ENCODE measurements at places on chromosomes 16 and 17. TPM values are rescaled to one million over a fixed set of nuclear protein-coding genes. Genes with fewer than 3 reads are reported as not detected.

DNA sequence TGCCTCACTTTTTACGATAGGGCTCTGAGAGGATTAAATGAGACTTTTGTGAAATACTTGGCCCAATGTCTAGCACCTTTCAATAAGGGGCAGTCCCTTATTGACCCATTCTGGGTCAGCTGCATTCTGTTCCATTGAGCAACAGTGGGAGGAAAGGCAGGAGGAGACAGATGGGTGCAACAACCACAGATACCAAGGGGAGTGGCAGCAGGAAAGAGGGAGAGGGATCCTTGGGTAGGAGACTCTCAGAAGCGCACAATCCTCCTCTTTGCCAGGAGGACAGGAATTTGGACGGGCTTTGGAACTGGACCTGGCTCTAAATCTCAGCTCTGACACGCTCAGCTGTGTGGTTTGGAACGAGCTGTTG lies 3.5 kb downstream of the PIPOX start:
- no peak for DNase-seq

GRCh38 chr17:41428591-41429291 lies 4.4 kb upstream of the KRT37 start:
- no peak for DNase-seq

DNA sequence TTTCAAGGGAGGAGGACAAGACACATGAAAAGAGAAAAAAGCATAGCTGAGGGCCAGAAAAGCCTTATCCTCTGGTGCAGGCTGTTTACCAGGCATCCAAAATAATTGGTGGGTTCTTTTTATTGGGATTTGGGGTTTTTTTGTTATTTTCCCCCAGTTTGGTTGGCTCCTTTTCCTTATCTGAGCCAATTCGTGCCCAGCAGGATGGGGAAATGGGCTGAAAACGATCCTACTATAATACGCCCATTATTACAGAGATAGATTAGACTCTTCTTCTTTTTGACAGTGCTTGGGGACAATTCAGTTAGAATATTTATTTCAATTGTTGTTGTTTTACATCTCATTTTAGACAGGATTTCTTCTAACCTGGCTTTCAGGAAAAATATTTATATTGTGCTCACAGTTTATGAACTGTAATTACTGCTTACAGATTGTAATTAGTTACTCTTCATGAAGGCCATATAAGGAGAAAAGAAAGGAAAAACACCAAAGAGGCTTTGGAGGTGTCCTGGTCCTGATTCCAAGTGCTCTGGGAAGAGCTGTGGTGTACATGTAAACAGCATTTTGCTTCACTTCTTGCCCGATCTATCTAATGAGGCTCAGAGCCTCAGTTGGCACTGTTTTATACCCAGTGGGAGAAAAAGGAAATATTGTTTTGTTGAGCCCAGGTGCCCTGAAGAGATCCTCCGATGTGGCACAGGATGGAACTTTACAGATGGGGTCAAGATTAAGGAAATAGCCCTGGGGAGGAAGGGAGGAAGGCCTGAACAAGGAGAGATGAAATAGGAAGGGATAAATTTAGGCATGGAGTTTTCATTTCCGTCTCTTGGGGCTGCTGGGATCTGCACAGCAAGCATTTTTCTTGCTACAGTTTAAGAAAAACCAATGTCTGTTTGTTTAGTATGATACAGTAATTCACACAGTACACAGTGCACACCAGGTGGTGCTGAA lies 611 bp upstream of the ANKRD40 start:
- no peak for DNase-seq

GRCh38 chr16:78290395-78290794 lies 190.9 kb downstream of the WWOX start:
- no peak for DNase-seq

- DNase-seq, result no peak
Observed at GRCh38 chr17:18181358-18181757, 2.3 kb upstream of the ALKBH5 start.

DNA sequence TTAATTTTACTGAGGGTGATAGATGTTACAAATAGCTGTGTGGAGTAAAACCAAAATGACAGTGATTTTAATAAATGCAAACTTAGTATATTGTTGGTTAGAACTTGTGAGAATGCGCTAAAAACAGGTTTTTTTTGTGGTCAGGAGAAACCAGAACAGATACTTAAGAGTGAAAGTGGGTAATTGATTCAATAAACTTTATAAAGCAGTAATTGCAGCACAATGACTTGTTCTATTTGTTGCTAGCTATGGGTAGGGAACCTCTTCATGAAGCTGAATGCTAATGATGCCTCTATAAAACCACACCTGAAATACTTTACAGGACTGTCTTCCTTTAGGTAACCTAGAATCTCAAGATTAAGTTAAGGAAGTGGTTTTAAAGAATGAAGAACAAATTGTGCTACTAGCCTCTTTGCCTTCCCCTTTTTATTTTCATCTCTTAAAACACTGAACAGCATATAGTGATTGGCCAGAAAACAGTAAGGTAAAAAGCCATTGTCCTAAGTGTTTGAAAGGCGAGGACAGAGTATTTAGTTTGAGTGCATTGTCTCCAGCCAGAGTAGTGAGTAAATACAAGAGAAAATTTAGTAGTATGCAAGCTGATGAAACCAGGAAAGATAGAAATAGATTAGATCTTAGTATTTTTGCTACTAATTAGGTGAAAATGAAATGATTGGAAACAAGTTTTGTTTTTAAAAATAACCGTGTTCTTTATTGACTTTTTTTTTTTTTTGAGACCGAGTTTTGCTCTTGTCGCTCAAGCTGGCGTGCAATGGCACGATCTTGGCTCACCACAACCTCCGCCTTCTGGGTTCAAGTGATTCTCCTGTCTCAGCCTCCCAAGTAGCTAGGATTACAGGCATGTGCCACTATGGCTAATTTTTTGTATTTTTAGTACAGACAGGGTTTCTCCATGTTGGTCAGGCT lies 6.0 kb downstream of the GGNBP2 start:
- no peak for DNase-seq

DNA sequence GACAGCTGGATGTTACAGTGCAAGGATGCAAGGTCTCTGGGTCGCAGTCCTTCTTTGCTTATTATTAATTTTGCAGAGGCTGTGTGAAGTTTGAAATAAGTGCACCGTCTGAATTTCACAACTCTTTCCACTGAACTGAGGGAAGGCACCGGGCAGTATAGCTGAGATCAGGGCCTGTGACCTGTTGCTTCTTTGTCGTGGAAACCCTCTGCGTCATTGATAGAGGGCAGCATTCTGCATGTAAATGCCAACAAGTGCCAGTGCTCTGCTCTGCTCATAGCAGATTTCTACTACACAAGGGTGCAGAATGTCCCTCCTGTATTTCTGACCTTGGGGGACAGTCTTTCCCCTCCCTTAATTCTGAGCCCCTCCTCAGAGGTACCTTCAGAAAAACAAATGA lies 26.0 kb downstream of the CD300LF start:
- DNase-seq, result no peak

GRCh38 chr17:73210002-73210678 lies 17.3 kb downstream of the COG1 start:
- no peak for DNase-seq

DNA sequence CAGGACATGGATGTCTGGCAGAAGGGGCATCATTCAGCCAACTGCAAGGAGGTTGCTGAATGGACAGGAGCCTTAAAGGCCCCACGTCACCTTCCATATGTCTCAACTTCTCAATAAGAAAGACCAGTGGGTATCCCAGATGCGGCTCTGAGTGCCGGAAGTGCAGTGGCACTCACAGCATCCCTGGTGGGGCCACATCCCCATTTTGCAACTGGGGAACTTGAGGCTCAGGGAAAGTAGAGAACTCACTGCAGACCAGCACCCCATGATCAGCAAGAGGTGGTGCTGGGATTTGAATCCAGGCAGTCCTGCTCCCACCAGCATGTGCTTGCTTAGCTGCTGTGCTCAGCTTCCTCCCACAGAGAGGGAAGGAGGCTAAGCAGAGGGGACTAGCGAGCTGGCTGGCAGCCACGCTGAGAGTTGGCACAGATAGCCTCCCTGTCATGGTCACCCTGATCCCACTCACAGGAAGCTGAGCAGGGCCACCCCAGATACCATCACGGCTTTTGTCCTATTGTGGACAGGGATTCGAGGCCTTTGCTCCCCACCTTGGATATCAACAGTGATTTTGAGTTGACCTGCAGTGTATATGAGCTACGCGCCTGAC lies 294.2 kb upstream of the FOXF1 start:
- no peak for DNase-seq

- DNase-seq, result no peak
Observed at GRCh38 chr17:69961501-69962145, 113.4 kb upstream of the KCNJ16 start.

DNA sequence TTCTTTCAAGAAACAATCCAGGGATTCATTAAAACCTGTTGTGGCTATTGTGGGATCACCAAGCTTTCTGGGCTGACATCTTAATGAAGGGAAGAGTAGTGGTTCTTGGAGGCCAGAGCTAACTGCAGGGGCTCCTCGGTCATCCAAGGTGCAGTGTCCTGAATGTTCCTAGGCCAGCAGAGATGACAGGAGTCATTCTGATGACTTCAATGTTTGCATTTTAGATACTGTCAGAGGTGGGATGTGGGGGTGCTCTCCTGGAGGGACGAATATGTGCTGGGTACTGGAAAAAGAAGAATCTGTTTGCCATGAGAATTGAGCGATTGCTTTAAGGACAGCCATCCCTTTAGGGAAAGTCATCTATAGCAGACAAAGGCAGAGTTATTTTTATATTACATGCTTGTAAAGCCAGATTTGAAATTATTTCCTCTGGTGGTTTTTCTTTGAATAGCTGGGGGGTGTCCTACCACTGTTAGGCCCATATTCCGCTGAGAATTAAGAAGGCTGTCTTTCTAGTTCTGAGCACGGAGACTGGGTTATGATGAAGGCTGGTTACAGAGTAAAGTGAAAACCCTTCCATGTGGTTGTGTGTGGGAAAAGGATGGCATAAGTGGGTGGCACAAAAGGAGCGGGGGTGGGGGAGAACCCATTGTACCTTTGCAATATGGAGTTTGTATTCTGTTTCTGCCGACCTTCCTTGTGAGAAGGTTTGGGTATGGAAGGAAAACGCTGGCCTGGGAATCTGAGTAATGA lies 7.4 kb downstream of the HLF start:
- DNase-seq, result no peak

- no peak for DNase-seq
Observed at GRCh38 chr17:76513306-76513692, 12.1 kb upstream of the RHBDF2 start.

GRCh38 chr16:90042946-90043514 lies 23.8 kb upstream of the DBNDD1 start:
- no peak for DNase-seq

DNA sequence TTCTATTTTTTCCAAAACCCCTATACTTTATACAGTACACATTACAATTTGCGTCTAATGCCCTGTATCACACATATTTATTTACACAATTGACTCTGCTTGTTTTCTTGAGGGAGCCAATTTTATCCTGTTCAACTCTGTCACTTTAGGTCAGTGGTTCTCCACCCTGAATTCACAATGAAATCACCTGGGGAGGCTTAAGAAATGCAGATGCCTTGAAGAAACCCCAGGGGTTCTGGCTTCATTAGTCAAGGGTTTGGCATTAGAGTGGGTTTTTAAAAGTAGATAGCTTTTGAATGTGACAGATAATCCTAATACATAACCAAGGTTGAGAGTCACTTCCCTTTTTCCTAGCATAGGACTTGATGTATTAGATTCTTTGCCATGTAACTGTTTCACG lies 398.6 kb upstream of the ERCC4 start:
- no peak for DNase-seq

KRTAP9-4 gene
- total RNA-seq, result not detected

TBC1D3H gene
- not detected for total RNA-seq
